ENCODE measurements at places on chromosomes 5 and 9. TPM values are rescaled to one million over a fixed set of nuclear protein-coding genes. Genes with fewer than 3 reads are reported as not detected.

The CCL27 gene
- not detected for total RNA-seq

The MYORG gene
- 9.5 TPM for total RNA-seq

The INSL6 gene
- not detected for total RNA-seq

The NR4A3 gene
- 2.5 TPM for total RNA-seq

The TLX3 gene
- not detected for total RNA-seq

The EIF4E1B gene
- not detected for total RNA-seq

The SLC36A2 gene
- not detected for total RNA-seq

The ARPC5L gene
- 37.5 TPM for total RNA-seq

The TMEM215 gene
- total RNA-seq = not detected

The AFAP1L1 gene
- total RNA-seq = 14.0 TPM

The AJM1 gene
- 12.1 TPM for total RNA-seq

The BTNL9 gene
- 19.1 TPM for total RNA-seq

The PRR7 gene
- not detected for total RNA-seq

The SLC6A3 gene
- not detected for total RNA-seq

The GABRA6 gene
- total RNA-seq = not detected

- no peak for DNase-seq
Measured at GRCh38 chr9:121233906-121234831, 32.5 kb upstream of the RAB14 start.

DNA sequence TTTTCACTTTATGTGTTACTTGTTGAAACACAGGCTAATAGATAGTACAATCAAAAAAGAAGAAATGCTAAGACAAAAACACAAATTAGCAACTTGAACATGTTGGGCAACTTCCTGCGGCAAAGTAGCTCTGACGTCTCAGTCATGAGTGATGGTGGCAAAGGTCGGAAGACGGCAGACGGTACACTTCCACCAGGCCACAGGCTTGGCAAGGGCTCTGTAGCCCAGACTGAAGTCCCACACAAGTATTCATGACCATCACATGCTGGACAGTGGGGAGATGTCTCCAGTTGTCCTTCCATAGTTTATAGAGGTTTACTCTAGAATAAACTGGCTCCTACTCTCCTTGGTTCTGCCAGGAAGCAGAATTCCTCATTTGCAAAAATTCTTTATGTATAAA lies 831.3 kb downstream of the MTRR start:
- DNase-seq = peak; percentile 15

DNA sequence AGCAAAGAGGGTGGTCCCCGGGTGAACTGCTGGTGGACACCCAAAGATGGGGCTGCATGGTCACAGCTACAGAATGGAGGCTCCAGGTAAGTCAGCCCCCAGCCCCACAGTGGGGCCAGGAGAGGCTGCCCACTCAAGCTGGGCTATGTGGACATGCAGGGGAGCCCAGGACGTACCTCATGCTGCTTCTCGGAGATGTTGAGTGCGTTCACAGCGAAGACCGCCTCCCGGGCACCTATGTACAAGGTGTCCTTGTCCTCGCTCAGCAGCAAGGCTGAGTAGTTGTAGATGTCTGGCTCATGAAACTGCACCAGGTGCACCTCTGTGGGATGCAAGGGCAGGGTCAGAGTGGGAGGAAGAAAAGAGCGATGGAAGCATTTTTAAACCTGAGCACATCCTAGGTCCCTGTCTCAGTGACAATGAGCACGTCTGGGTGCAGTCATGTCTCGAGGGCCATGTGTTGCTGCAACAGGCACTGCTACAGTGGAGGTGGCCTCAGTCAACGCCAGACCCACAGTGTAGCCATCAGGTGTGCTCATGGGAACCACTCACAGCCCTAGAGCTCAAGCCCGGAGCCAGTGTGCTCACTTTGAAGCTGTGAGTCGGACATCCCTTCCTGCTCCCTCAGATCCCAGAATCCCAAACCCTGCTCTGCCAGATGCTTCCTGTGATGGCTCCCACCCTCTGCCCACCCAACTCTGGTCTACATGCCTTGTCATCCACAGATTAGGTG lies 84.6 kb downstream of the SECISBP2 start:
- DNase-seq = no peak

DNA sequence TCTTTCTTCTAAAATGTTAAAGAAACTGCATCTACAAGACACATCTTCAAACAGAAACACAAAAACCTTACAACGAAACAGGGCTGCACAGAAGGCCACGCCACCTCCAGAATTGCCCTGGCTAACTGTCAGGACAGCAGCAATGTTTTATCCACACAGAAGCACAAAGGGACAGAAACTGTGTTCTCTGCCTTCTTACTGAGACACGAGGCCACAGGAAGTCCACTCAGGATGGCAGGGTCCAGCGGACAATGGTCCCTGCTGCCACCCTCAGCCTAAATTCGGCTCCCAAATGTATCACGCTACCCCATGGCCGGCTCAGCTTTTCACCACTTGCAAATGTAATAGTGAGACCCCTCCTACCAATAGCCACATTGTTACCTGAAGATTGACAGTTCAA lies 159.8 kb upstream of the PHYKPL start:
- peak; percentile 18 for DNase-seq

GRCh38 chr5:35129921-35130485 lies 82.3 kb upstream of the AGXT2 start:
- peak; percentile 61 for DNase-seq

GRCh38 chr5:176173647-176174046 lies 64.6 kb upstream of the SIMC1 start:
- no peak for DNase-seq

DNA sequence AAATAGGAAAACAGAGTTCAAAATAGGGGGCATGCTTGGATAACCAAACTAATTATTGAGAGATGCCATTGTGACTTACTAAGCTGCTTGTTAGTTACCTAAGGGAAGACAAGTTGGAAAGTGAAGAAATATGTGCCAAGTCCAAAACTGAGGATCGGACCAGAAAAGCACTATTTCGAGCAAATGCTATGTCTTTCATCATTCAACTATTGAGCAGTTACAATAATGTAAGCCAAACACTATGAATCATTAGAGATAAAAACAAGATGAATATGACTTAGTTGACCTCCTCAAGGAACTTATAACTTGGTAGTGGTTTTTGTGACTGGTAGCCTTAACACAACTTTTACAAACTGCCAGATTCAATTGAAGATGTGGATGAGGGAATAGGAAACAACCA lies 240.6 kb upstream of the MPDZ start:
- no peak for DNase-seq

DNA sequence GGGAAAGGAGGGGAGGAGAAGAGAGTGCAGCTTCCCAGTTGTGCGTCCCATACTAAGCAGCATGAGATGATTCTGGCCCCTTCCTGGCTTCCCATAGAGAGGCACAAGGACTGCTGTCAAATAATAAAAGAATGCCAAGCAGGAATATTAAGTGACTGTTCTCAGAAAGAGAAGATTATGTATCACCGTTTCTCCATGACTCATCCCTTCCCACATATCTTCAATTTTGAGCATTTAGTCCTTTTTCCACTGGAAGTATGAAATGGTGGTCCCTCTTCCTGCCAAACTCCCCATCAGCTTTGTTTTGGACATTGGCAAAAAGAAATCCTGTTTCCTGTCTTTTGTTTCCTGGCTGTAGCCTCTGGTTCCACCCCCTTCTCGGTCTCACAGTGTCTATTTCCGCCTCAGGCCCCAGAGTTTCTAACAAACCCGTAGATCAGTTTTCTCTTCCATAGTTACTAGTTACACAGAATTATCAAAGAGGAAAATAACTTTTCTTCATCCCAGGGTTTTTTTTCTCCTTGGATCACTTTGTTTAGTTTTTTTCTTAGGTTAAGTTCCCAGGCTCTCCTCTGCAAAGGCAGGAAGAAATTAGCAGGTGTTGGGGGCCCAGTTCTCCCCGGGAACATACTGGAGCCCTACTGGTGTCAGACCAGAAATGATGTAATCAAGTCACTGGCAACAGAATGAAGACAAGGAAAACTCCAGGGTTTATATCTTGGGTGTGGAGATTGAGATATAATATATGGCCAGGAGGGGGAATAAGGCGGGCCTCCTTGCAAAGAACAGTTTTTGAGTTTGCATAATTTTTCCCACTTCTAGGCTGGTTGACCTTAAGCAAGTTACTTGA lies 26.4 kb upstream of the ARHGAP26 start:
- DNase-seq = no peak

DNA sequence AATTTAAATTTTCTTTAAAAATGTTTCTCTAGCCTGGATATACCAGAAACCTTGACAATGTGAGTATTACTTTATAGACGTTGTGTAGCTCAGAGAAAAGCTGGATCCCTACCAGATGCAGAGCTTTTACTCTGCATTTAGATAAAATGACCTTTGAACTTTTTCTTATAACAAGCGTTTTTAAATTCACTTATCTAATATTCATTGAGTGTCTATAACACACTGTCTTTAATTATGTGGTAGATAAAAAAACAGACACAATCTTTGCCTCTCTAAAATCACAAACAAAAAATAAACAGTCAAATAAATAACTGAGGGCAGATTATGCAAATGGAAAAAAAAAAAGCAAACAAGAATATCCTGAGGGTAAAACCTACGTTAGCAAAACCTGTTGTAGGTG lies 773.6 kb downstream of the CDH12 start:
- DNase-seq = no peak

- DNase-seq = no peak
Measured at GRCh38 chr5:97840643-97841042, 657.6 kb upstream of the RIOK2 start.

DNA sequence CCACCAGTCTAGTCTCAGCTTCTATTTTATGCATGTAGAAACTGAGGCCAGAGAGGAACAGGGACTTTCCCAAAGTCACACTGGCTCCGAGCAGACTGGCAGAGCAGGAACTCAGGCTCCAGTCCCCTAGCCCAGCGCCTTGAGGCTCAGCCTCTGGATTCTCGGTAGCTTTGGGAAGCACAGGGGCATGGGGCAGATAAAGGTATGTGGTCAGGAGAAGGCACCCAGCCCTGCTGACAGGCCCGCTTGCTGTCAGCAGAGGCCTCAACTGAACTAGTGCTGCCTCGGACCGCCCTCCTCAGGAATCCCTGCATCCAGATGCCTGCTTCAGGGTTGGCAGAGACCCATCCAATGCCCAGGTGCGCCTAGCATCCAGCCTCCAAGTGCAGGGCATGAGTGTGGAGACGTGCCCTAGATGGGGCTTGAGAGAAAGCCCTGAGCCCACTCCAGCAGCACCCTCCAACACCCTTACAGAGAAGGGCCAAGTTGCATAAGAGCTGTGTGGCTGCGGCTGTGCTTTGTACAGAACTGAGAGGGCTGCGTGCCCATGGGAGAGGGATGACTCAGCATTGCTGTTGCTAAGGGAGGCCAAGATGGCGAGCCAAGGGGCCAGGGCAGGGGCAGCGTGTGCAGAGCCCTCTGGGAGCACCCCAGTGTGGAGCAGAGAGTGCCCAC lies 168.6 kb downstream of the MACROH2A1 start:
- DNase-seq = no peak

GRCh38 chr5:59790776-59791475 lies 102.6 kb downstream of the PDE4D start:
- DNase-seq = peak; percentile 33

GRCh38 chr5:176609724-176610434 lies at the start of gene GPRIN1:
TSS of gene GPRIN1 (minus strand) at chr5:176610156. CDS start at chr5:176599834, 10,322 bp downstream.
- peak; percentile 48 for DNase-seq

- no peak for DNase-seq
Measured at GRCh38 chr5:121350181-121350930, 501.3 kb upstream of the FTMT start.

DNA sequence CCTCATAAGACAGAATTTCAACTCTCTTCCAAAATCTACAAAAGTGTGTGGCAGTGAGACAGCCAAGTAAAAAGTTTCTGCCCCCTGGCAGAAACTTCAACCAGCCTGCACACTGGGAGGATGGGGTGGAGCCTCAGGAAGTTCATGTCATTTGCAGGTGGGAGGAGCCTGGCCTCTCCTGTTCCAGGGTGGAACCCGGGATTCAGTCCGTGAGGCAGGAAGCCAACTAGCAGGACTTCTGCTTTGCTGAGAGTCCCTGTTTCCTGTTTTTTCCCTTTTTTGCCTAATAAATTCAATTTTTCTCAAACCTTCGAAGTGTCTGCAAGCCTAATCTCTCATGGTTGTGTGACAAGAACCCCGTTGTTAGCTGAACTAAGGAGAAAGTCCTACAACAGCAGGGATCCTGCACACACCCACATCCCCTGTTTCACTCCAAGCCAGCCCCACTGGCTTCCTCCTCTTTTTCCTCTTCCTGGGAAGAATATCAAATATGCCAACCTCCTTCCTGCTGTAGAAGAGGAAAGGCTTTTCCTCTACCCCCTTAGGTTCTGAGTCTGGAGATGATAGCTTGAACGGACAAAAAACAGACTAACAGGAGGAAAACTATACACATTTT lies 69.3 kb downstream of the ALDH7A1 start:
- DNase-seq = peak; percentile 49

DNA sequence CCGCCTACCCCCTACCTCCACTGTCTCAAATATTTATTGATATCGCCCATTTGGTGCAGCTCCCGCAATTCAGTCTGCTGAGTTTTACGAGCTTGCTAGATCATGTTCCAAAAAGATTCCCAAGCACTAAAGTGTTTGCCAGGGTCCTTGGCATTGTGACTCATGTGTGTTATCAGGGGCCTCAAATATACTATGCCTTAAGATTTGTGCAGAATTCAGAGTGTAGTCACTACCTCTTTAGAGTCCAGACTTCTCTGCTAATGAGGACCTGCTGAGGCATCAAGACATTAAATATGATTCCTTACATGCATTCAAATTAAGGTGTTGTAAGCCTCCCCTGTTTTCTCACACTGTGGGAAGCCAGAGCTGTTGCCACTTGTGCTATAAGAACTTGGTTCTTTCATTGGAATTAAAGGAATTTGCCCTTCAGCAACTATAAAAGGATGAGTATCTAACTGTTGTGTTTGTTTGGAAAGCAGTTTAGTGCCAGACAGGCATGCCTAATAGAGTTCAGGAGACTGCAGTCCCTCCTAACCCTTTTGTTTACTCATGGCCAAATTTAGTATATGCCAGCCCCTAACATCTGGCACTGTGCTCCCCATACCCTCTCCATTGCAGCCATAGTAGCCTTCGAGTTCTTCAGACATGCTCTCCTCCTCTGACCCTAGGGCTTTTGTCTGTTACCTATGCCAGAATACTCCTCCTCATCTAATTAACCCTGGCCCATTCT lies 316.4 kb downstream of the NR3C1 start:
- DNase-seq = no peak

DNA sequence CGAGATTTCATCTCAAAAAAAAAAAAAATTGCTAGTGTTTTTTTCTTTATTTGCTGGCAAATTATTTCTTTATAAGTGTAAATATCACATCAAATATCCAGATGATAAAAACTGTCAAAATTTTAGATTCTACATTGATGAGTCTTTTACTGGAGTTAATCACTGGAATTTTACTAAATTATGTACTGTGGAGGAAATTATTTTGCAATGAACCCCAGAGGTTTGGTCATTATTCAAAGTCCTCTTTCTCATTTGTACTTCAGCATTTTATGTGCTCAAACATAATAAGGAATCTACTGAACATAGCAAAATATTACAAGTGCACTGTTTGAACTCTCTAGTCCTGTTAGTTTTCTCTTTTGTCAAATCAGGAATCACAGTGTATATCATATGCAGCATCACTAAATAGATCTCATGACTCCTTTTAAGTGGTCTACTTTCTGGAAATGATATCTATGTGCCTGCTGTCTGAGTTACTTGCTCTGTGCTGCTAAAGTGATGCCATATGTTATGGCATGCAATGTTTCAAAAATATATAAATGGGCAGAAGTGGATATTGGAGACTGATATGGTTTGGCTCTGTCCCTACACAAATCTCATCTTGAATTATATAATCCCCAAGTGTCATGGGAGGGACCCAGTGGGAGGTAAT lies 18.0 kb downstream of the OTULINL start:
- DNase-seq = no peak
